ENCODE measurements at places on chromosomes 4 and X. TPM values are rescaled to one million over a fixed set of nuclear protein-coding genes. Genes with fewer than 3 reads are reported as not detected.

MAGED4B gene
- total RNA-seq, result not detected

PROM1 gene
- total RNA-seq, result 9.9 TPM

UCP1 gene
- 0.26 TPM for total RNA-seq

CXCL11 gene
- total RNA-seq, result 0.29 TPM

TRPC5OS gene
- total RNA-seq, result 0.59 TPM

CLDN22 gene
- total RNA-seq, result not detected

PRPS2 gene
- 11.3 TPM for total RNA-seq

C4orf50 gene
- total RNA-seq, result 0.15 TPM

Measured in motor neuron (in vitro differentiated cells).